Cerebellar cortex (tissue), 1 donor: ENCODE measurements at places on chromosomes 6 and 20.
A peak's percentile ranks its signal among the peaks of the same experiment; 100 is the strongest.

- no peak for DNase-seq
These were observed 141.2 kb downstream of the GRM4 start for GRCh38 chr6:34004706-34005105.

DNA sequence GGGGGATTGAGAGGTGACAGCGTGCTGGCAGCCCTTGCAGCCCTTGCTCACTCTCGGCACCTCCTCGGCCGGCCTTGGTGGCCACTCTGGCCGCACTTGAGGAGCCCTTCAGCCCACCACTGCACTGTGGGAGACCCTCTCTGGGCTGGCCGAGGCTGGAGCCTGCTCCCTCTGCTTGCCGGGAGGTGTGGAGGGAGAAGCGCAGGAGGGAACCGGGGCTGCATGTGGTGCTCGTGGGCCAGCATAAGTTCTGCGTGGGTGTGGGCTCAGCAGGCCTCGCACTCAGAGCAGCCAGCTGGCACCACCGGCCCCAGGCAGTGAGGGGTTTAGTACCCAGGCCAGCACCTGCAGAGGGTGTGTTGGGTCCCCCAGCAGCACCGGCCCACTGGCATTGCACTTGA is 912.2 kb upstream of the ADGRB3 start:
- no peak for DNase-seq

- no peak for DNase-seq
These were observed 181.4 kb downstream of the MOXD1 start for GRCh38 chr6:132219901-132220300.

- no peak for DNase-seq
These were observed 284.3 kb upstream of the SULF2 start for GRCh38 chr20:48069596-48069995.

DNA sequence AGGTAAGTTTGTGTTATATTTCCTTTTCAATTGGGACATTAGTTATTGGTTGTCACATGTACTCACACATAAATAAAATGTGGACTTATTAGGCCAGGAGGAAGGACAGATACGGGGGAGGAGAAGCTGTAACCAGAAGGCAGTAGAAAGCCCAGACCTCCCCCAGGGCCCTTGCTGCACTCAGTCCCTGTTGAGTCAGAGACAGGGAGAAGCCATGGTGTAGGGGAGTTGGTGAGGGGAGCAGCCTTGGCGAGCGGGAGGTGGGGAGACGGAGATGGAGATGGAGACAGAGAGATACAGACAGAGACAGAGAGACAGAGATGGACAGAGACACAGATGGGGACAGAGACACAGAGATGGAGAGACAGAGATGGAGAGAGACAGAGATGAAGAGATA is 263.2 kb downstream of the DLL1 start:
- DNase-seq = no peak

- no peak for DNase-seq
These were observed 254.0 kb downstream of the CDC5L start for GRCh38 chr6:44641344-44642031.

GRCh38 chr20:29741894-29742698 is 1515.4 kb upstream of the DEFB115 start:
- no peak for DNase-seq

DNA sequence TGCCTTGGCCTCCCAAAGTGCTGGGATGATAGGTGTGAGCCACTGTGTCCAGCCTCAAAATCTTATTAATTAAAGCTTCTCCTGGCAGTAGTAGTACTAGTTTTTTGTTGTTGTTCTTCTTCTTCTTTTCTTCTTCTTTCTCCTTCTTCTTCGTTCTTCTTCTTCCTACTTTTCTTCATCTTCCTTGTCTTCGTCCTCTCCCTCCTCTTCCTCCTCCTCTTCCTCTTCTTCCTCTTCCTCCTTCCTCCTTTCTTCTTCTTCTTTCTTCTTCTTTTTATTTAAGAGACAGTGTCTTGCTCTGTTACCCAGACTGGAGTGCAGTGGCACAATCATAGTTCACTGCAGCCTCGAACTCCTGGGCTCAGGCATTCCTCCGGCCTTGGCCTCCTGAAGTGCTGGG is 17.2 kb upstream of the DEK start:
- DNase-seq = no peak

DNA sequence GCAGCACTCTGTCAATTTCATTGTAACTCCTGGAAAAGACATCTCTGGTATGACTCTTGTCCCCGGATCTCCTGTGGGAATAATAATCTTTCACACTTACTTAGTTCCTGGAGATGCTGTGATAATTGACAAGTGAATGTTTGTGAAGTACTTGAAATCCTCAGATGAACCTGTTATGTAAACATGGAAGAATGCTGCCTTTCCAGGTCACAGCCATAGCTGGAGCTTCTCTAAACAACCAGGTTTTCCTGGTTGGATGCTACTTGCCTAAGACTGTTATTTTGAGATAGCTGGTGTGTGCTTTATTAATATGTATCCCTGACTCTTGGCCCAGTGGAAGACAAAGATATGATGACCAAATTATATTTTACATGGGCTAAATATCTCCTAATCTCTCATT is 228.6 kb downstream of the KCNQ5 start:
- peak; percentile 6 for DNase-seq

DNA sequence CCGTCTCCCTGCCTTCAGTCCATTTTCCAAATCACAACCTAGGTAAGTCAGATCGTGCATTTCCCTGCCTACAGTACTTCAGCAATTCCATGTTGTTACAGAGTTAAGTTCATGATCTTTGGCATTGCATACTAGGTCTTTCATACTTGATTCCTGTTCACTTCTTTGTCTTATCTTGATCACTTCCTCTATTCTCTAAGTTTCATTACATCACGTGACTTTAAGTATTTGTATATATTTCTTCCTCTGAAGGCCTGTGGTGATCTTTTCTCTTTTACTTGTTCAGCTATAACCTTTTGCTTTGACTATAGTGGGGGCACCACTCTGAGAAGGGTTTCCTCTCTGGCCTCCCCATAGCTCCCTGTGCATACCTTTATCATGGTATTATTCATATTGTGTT is 100.2 kb downstream of the TRMT11 start:
- no peak for DNase-seq

DNA sequence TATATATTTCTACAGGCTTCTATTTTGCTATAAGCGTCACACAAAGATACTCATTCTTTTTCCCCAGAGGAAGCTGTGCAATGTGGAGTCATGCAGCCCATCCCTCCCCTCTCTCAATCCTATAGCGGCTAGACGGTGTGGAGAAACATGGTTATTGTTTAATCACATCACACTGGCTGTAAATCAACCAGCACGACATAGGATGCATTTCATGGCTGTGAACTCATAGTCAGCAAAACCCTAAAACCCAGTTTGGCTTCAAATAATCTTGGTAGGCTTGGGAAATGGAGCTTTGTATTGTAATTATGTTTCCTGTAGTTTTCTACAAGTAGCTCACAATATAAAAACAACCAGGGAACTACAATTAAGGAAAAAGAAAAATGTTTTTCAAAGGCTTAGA is 16.8 kb downstream of the FOXC1 start:
- DNase-seq = no peak

GRCh38 chr6:133590814-133591213 is 298.1 kb upstream of the TCF21 start:
- DNase-seq = no peak

DNA sequence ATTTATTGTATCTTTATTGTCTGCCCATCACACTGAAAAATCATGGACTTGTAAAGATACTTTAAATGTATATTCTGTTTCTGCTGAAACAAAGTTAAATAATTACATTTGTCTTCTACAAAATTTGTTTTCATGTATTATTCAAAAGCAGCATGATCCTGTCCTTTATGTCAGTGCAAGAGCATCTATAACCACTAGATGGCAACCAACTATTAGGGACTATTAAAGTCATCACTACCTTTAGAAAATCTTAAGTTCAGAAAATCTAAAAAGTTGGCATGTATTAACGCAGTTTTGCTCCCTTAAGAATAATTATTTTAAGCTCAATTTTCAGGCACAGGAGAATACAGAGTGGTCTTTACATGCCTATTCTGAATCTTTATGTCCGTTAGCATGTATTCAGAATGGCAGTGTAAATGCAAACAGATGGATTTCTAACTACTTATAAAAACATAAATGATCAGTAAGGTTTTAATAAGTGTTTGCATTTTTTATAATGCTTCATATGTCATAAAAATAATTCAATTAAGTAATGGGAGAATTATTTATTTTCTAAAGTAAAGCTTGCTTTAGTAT is 17.8 kb downstream of the TMEM30A start:
- DNase-seq = peak; percentile 64

DNA sequence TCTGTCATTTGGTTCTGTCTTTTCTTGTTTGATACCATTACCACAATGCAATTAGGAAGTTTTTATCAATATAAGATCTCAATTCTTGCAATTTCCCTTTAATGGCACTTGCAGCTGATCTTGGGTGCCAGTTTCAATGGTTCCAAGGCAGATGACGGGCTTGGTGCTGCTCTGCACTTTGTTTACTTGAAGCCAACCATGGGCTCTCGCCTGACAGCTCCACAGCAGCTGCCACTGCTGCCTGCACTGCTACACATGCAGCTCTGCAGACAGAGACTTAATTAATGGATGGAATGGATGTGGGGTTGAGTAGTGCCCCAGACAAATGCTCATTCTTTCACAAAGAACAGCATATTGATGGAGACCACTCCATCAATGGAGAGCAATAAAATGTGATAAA is 1024.3 kb upstream of the EPHA7 start:
- no peak for DNase-seq

DNA sequence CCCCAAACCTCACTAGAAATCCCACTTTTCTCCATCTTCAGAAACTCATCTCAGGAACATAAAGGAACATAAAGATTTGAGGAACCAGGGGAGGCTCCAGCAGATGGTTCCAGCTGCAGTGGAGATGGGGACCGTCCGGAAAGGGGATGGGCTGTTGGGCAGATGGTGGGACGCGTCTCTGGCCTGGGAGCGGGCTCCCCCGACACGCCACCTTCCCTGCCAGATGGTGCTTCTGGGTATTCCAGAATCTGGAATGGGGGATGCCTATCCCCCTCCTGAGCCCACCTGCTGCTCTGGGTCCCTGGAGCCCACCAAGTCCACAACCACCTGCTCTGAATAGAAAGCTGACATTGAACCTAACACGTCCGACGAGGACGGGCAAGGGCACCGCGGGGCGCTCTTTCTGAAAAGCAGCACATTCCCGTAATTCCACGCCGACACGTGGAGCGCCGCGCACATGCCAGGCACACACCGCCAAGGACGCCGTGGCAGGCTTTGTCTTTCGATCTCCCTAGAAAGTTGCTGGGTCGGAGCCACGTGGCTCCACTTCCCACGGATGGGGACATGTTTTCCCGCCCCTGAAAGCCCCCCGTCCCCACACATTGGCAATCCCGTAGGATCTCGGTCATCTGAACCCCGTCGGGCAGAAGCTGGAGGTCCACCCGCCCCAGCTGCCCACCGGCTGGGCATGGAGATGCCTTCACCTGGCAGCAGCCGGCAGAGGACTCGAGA is 27.3 kb downstream of the SLC2A4RG start:
- DNase-seq = no peak

DNA sequence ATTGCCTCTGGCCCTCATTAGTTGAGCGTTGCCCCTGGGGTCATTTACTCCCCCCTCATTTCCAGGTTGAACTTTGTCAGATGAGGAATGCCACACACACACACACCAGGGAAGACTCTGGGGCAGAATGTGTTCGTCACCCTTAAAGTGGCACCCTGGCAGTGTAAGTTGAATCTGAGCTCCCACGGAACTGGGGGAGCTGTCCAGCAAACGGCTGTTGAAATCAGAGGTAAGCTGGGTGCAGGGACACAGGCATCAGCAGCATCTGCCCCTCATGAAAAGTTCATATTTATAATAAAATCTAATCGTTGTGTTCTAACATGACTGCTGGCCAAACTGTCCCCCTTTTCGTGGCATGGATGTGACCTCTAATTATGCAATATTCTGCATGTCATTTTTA is 4.3 kb upstream of the MC3R start:
- DNase-seq = no peak

DNA sequence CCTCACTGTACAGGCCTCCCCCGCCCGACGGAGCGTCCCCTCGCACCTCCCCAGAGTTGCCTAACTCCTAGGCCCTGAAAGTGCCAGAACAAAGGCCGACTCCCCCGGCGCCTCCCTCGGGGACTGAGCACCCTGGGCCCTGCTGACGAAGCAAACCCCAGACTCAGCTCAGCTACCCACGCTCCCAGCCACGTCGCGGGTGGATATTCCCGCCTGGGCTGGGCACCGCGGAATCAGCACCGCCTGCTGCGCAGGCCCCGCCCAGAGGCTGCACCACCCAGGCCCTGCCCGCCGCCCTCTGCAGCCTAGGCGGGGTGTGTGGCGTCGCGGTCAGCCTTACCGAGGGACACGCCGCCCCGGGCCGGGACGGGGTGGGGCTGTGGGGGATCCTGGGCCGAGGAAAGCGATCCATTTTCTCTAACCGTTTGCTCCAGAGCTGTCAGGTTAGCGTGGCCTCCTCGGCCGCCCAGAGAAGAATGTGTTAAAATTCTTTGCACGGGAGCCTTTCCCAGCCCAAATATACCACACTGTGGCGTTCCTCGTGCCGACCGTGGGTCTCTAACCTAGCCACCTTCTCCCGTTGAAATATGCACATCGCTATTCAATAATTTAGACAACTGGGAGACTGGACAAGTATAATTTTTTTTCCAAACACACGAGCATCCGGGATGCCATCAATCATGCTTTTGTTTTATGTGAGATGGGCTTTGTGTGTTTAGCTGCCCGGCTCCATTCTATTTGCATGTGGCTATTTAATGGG is 31.4 kb downstream of the TFAP2A start:
- no peak for DNase-seq

GRCh38 chr6:87105823-87106222 is 10.9 kb upstream of the CGA start:
- no peak for DNase-seq

DNA sequence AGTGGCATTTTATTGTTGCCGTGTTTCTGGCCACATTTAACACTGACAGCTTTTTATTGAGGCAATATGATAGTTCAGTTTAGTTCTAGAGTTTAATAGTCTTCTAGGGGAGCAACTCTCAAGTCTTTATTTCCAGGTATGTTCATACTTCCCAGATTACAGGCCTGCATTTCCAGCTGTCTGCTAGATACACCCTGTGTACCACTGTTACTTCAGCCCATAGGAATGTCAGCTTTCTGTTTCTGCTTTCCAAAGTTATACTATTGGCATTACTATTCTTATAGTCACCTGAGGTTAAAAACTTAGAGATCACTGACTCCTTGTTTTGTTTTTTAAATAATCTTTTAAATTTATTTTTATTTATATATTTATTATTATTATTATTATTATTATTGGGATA is 7.6 kb downstream of the ZNF451 start:
- DNase-seq = no peak

- DNase-seq = no peak
These were observed 133.1 kb downstream of the BCAS1 start for GRCh38 chr20:53937339-53937741.
